Renal pelvis (tissue), 12 donors: ENCODE measurements at places on chromosomes 12 and 14. TPM values are rescaled to one million over a fixed set of nuclear protein-coding genes. Genes with fewer than 3 reads are reported as not detected.
A peak's percentile ranks its signal among the peaks of the same experiment; 100 is the strongest.

RERG gene
- 30.9 TPM for polyA plus RNA-seq

KRT73 gene
- not detected for polyA plus RNA-seq

- no peak for DNase-seq
Observed at GRCh38 chr14:73149753-73150152, 13.4 kb downstream of the PSEN1 start.

DNA sequence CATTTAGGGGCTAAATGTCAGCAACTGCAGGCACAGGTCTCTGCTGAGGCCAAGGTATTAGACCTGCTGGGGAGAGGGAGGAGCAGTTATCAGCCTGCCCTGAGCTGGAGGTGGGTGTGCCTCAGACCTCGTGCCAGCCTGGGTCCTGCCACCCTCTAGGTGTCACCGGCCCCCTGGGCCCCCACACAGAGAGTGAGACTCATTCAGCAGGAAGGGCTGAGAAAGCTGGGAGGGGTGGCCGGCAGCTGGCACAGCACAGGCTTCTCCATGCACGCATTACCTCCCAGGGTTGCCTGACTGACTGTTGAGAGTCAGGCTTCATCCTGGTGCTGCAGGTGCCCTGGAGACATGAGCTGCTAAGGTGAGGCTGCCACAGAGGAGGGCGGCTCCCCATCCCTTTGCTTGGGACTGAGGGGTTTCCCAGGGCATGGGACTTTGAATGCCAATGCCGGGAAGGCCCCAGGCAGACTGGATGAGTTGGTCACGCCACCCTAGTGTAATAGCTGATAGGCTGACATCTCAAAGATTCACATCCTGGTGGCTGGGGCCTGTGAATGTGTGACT lies 75.3 kb upstream of the C14orf180 start:
- no peak for DNase-seq

GRCh38 chr12:5260591-5261086 lies 171.3 kb upstream of the NTF3 start:
- DNase-seq: no peak

GRCh38 chr14:104385111-104385510 lies 194.5 kb upstream of the C14orf180 start:
- DNase-seq: no peak

NDUFB1 gene
- polyA plus RNA-seq: 173 TPM

DNA sequence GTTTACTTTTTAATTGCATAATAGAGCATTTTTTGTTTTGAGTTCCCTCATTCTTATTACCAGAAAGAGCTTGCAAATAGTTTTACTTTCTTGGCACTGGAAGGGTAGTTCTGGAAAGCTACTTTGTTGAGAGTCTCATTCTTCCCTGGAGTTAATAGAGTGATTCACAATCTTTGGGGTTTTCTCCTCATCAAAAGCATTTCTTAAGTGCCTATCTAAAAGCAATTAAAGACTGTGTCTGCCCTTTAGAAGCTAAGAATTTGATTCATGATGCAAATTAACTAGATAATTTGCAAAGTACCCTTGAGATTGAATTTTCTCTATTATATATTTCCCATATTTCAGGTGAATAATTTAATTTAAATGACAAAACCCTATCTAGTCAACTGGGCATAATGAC lies 8.1 kb upstream of the BMAL2 start:
- no peak for DNase-seq

- DNase-seq: no peak
Observed at GRCh38 chr12:96870946-96871345, 36.1 kb upstream of the NEDD1 start.

DNA sequence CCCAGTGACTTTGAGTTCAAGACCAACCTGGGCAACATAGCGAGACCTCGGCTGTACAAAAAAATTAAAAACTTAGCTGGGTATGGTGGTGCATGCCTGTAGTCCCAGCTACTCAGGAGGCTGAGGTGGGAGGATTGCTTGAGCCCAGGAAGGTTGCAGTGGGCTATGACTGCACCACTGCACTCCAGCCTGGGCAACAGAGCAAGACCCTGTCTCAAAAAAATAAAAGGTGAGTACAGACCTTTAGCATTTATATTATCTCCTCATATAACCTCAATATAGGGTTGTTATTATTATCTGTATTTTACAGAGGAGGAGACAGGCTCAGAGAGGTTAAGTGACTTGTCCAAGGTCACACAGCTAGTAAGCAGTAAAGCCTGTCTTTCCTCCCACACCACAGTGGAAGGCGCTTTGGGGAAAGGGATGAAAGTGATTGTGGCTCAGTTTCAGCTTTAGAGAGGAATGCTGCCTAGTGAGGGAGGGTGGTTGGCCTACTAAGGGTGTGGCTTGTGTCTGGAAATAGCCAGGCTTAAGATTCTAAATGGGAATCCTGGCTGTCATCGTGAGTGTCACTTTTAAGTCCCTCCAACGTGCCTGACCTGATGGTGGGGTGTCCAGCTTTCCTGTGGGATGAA lies 7.2 kb downstream of the TPCN1 start:
- no peak for DNase-seq

GPR84 gene
- 0.24 TPM for polyA plus RNA-seq

DNA sequence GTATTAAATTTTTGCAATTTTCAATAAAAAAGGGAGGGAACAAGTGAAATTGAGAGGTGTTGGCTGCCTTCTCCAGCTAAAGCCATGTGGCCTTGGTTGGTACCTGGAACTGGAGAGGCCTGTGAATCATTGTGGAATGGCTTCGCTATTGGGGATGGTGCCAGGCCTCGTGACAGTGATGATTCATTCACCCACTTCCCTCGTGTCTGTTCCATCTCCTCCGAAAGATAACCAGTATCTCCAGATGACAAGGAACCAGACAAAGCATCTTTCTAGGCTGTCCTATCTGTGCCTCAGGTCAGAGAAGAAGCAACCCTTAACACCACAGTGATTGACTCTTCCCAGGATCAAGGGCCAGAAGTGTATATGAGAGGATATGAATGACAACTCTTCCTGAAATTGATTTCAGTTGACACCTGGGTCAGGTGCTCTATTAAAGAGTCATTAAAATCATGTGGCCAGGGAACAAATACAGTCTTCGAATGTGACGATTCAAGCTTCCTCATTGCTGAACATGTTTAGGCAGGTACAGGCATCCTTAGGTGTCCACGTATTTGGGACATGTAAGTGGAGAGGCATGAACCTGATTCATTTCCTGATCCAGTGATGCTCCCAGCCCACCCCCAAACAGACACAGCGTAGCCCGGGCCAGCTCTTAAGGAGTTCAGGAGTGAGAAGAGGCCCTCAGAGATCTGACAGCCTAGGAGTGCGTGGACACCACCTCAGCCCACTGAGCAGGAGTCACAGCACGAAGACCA lies at the start of gene RNASE7:
Gene RNASE7 (plus strand): TSS at position 687 of the 758 bp plus-strand sequence. CDS start 631 bp downstream, outside the sequence.
- no peak for DNase-seq

EXOC3L4 gene
- 2.3 TPM for polyA plus RNA-seq

CLMN gene
- 18.2 TPM for polyA plus RNA-seq

- DNase-seq: no peak
Observed at GRCh38 chr14:73786636-73787485, 64.8 kb upstream of the PTGR2 start.

DNA sequence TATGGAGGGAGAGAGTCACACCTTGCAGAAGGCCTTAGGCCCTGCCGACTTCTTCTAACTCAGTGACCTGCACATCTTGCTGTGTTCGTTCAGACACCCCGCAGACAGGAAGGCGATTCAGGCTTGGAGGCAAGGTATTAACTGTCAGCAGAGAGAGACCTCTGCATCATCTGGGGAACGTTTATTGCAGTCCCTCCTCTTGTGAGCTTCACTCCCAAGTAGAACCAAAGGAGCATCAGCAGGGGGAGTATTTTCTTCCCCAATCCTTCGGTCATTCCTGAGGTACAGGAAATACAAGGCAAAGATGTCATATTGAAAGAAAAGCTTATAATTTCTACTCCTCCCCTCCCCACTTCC lies 217.9 kb downstream of the CRADD start:
- no peak for DNase-seq

DNA sequence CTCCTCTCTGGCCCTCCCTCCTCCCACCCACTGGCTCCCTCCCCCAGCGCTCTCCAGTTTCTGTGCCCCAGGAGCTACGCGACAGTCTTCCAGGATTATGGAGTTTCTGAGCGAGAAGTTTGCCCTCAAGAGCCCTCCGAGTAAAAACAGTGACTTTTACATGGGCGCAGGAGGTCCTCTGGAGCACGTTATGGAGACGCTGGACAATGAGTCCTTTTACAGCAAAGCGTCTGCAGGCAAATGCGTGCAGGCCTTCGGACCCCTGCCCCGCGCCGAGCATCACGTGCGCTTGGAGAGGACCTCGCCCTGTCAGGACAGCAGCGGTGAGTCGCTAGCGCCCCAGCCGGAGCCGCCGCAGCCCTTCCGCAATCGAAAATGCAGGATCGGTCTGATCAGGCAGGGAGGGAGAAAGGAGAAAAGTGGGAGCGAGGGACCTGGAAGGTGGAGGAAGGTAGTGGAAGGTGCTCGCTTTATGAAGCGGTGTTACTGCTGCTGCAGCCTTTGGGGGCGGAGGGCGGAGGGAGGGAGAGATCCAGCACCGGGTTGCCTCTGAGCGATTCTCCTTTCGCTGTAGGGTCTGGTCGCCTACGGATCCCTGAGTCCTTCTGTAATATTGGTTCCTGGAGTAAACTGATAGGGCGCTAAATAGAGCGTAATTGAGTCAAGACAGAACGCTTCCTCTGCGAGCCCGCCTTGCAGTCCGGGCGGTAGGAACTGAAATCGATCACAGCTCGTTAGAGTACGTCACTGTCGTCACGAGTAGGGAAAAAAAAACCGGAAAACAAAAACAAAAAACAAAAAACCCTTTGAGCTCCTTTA lies at the start of gene ALX1:
Gene ALX1 (plus strand): TSS at position 56 of the 819 bp plus-strand sequence. CDS start 42 bp downstream, at position 98.
- DNase-seq: peak; percentile 48

GRCh38 chr14:38255673-38256532 lies at the start of gene CLEC14A:
Gene CLEC14A (minus strand): TSS chr14:38256093. CDS start chr14:38256022, 71 bp downstream.
- DNase-seq: peak; percentile 35

GRCh38 chr12:13210236-13211190 lies 14.0 kb downstream of the EMP1 start:
- DNase-seq: no peak

GRCh38 chr14:73236752-73237218 lies 521 bp upstream of the PAPLN start:
- no peak for DNase-seq

MMAB gene
- 33.5 TPM for polyA plus RNA-seq

DNA sequence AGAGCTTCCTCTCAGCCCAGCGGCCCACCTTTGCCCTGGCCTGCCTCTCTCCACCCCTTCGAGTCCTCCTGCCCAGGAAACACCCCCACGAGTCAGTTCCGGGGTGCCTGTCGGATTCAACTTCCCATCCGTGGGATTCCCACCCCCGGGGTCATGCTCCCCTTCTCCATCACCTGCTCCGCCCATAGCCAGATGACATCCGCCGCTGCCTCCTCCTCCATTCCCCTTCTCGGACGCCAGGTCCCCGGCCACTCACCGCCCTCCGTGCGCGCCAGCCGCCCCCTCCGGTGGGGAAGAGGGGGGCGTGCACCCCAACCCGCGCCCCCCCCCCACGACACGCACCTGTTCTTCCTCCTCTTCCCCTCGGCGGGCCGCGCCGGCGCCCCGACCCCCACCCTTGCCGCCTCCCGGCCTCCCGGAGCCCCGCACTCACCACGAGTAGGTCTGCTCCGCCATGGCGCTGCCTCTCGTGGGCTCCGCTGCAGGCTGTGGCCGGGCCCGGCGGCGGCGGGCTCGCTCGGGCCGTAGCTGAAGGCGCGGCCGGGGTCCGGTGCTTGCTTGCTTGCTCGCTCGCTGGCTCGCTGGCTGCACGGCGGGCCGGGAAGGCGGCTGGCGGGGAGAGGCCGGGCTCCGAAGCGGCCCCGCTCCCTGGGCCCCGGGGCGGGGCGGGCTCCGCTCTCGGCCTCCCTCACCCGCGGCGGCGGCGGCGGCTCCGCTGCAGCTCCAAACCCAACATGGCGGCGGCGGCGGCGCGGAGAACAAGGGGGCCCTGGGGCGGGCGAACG lies 554 bp downstream of the SPPL3 start:
- DNase-seq: peak; percentile 53

TTC8 gene
- polyA plus RNA-seq: 32.0 TPM

FOXM1 gene
- 40.9 TPM for polyA plus RNA-seq

KRT78 gene
- not detected for polyA plus RNA-seq

GRCh38 chr12:109695961-109696461 lies 17.6 kb upstream of the FAM222A start:
- DNase-seq: peak; percentile 86
